ENCODE measurements at places on chromosomes 1 and 21. TPM values are rescaled to one million over a fixed set of nuclear protein-coding genes. Genes with fewer than 3 reads are reported as not detected.

The PGLYRP4 gene
- polyA plus RNA-seq = not detected

The CFHR3 gene
- polyA plus RNA-seq = 1.6 TPM

The DNAJC6 gene
- polyA plus RNA-seq = 0.80 TPM

The IVL gene
- not detected for polyA plus RNA-seq

The RTCA gene
- 29.1 TPM for polyA plus RNA-seq

The DSCAM gene
- polyA plus RNA-seq = 0.98 TPM

The IL23R gene
- 0.12 TPM for polyA plus RNA-seq

The UROD gene
- 82.0 TPM for polyA plus RNA-seq

The CCDC27 gene
- 0.11 TPM for polyA plus RNA-seq

The SLC30A10 gene
- polyA plus RNA-seq = 0.26 TPM

The MOB3C gene
- 14.1 TPM for polyA plus RNA-seq

The PKLR gene
- polyA plus RNA-seq = 0.08 TPM

The PDZK1 gene
- polyA plus RNA-seq = 0.61 TPM

The ANKRD35 gene
- 3.8 TPM for polyA plus RNA-seq

The LGR6 gene
- 0.20 TPM for polyA plus RNA-seq

The CCDC24 gene
- 0.80 TPM for polyA plus RNA-seq

The AVPR1B gene
- polyA plus RNA-seq = 0.70 TPM

Measured in muscle of leg (tissue), 16 donors.